Kidney epithelial cell (primary cell): ENCODE measurements at places on chromosomes 3 and 15. TPM values are rescaled to one million over a fixed set of nuclear protein-coding genes. Genes with fewer than 3 reads are reported as not detected.

- DNase-seq, result no peak
Observed at GRCh38 chr15:93206893-93207292, 117.9 kb upstream of the RGMA start.

- no peak for DNase-seq
Observed at GRCh38 chr3:101898039-101898438, 48.7 kb downstream of the NFKBIZ start.

- DNase-seq, result no peak
Observed at GRCh38 chr15:28969511-28970085, 83.8 kb downstream of the APBA2 start.

- DNase-seq, result no peak
Observed at GRCh38 chr15:38905632-38906031, 341.0 kb upstream of the RASGRP1 start.

DNA sequence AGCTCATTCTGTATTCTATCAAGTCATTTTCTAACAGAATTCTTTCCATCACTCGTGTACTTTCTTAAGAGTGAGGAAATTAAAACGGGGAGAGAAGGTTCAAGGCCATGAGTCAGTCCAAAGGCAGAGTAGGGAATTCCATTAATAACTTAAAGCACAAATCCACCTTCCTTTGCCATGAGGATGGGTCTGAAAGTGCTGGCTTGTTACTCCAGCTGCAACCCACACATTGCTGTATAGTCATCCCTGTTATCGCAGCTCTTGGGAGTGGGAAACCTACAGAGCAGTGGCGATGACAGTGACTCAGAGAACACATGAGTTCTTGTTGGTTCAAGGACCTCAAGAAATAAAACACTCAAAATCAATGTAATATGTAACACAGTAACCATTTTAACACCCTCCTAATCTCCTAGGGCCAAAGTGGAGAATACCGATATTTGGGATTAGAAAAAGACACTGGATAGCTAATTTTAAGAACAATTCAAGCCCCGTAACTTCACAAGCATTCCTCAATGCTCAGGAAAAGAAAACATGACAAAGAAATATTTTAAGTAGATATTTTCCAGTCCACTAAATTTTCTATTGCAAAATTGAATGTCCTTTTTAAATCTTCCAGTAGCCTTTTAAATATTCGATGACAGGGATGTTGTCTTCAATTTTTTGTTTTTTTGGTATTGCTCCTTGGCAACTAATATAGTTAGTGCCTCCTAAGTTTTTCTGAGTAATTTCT, 179.9 kb upstream of the THBS1 start:
- DNase-seq, result no peak

DNA sequence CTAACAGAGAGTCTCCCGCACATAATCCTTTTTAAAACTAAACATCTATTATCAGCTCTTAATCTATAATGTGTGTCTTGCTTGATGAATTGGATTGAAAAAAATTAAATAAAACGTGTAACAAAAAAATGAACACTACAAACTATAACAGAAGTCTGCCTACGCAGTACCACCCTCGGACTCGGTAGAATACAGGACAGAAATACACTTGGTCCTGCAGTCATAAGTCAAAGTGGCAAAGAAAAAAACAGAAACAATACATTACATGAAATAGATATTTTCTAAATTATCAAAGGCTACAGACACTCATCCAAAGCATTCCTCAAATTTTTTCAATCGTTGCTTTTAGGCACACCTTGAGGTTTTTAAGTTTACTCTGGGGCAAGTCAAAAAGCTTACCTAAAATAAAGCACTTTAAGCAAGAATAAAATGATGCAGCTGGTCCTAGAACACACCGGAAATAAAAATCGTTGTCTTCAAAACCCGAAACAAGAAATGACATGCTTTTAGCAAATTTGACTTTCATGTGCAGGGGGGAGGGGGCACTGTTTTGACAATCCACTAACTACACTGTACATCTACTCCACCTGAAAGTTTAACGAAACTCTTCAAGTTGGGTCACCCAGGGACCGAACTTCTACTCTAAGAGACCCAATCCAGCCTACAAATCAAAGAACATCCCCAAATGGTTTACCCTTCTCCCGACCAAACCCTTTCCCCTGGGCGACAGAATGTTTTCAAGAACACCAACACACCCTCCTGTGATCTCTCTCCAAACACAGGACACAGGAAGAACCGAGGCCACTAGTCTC, 1.3 kb downstream of the ADAM10 start:
- no peak for DNase-seq

DNA sequence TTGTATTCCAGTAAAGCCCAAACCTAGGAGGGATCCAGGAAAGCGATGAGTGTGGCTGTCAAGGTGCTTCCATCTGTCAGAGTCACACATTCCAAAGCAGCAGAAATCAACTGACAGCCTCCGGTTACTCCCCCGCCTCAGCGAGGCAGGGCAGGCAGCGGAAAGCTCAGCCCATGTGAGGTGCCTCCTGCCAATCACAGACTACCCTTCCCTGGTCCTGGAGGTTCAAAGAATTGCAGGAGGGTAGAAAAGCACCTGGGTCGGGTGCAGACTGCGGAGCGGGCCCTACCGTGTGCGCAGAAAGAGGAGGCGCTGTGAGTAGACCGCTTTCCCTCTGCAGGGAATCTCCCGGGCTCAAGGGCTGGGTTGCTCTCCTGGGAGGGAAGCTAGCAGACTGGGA, at the start of gene UPK1B:
Gene UPK1B (plus strand): TSS at position 274 of the 400 bp plus-strand sequence. CDS start 13,144 bp downstream, outside the sequence.
- no peak for DNase-seq

GPR176 gene
- 52.0 and 55.9 TPM in 2 replicates for total RNA-seq

DNA sequence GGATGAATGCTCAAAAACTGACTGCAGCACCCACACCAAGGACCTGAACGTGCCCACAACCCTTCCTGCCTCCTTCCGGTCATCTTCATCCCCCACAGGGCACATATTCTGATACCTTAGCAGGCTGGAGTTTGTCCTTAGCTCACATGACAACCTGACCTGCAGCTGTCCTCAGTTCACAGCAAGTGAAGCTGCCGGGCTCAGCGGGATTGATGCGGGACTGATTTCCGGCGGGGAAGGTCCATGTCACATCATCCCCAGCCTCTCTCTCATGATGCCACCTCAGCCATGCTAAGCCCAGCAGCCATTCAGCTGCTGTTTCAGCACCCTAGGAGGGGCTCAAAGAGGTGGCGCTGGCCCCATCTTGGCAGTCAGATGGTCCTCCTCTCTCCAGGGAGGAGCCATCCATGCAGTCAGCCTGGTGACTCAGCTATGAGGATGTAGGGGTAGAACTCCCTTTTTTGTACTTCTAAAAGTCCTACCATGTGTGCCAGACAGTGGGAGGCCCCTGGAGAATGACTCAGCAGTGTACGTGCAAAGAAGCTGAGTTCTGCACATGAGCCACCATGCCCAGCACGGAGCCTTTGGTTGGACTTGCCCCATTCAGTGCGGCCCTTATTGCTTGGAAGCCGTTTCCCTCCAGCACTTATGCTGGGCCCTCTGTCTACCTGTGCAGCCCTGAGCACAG, 9.5 kb downstream of the CA12 start:
- DNase-seq, result peak; percentile 88

- DNase-seq, result no peak
Observed at GRCh38 chr3:50136714-50137405, 18.3 kb upstream of the SEMA3F start.

- DNase-seq, result no peak
Observed at GRCh38 chr3:156253150-156253549, 132.8 kb downstream of the KCNAB1 start.

EFCC1 gene
- 0.14 TPM in 1 of 2 replicates, not detected in the other for total RNA-seq

GRCh38 chr15:71610728-71611552, 199.4 kb upstream of the NR2E3 start:
- no peak for DNase-seq

DNA sequence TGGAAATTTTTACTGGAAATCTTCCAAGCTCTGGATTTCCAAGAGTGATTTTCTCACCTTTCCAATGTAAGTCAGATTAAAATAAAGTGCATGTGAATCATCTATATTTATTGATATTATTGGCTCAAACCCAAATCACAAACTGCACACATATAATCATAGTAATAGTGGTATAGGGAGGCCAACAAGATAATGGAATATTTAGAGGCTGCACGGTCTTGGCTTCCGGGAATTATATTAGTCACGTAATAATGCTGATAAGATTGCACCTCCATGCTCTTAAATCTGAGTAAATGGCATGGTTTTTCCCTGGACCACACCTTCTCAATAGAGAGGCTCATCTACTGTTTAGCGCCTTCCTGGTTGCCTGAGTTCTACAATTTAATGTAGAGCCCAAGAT, 567.1 kb upstream of the NR2F2 start:
- DNase-seq, result no peak

DNA sequence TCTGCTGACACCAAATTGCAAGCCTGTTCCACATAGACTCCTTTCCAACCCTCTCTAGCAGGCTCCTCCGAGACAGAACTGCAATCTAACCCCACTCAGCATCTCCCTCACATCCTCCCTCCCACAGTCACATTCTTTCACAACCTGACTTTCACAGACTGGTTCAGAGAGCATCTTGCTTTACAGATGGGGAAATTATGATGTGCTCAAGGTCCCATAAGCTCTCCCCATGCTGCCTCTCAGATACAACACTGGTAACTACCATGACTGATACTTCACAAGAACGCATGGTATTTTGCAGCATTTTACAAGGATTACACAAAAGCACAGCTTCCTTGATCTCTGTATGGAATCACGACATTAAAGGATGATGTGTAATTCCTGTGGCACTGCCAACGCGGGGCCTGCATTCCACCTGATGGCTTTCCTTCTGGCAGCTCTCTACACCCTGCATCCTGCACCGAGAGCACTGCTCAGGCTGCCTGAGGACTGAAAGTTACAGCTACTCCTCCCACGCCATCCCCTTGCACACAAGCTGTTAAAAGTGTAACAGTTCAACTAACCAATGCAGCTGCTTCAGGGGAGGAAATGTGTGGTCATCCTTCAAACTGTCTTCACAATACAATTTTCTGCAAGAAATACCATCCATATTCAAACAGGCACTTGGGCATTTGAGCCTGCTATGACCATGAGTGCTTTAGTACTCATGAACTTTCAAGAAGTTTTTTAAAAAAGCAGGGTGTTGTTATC, 27.6 kb downstream of the TBC1D2B start:
- no peak for DNase-seq

PROK2 gene
- not detected in 2 replicates for total RNA-seq

GRCh38 chr3:101858464-101859030, 9.2 kb downstream of the NFKBIZ start:
- DNase-seq, result no peak

DNA sequence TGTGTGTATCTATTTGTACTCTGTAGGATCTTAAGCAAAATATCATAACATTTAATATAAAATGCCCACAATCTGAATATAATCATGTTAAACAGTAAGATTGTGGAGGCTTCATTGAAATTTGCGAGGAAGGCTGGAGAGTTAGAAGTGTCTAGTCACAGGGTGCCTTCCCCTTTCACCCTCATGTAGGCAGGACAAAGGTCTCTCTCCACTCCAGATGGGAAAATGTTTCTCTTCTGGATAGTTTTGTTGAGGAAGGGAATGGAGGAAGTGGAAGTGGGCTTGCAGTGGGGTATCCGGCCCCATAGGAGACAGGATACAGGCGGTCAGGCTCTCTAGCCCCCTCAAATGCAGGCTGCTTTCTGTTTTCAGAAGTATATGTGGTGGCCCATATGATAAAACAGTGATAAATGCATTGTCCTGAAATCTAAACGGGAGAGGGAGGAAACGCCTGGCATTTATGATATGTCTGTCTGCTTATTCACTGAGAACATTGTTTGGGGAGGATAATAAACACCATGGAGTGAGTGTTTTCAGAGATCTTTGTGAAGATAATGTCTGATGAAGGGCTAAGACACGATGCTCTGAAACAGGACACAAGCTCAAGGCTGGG, 13.3 kb upstream of the MYZAP start:
- no peak for DNase-seq

DNA sequence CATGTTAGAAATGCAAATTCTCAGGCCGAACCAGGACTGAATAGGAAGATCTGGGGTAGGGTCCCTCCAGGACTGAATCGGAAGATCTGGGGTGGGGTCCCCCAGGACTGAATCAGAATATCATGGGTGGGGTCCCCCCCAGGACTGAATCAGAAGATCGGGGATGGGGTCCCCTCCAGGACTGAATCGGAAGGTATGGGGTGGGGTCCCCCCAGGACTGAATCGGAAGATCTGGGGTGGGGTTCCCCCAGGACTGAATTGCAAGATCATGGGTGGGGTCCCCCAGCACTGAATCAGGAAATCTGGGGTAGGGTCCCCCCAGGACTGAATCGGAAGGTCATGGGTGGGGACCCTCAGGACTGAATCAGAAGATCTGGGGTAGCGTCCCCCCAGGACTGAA, 48.2 kb upstream of the TNK2 start:
- no peak for DNase-seq

INO80 gene
- total RNA-seq, result 26.7 and 58.7 TPM in 2 replicates

- DNase-seq, result no peak
Observed at GRCh38 chr3:13420045-13420830, at the start of gene NUP210. Gene NUP210 (minus strand): TSS chr3:13420322. CDS start chr3:13420226, 96 bp downstream.

GRCh38 chr3:55860049-55860721, 373.1 kb upstream of the WNT5A start:
- DNase-seq, result no peak

GRCh38 chr15:40595773-40596172, 1.7 kb downstream of the KNL1 start:
- DNase-seq, result no peak

GHSR gene
- total RNA-seq, result not detected in 2 replicates

SENP2 gene
- total RNA-seq, result 18.5 and 22.3 TPM in 2 replicates

DUT gene
- total RNA-seq, result 75.4 and 79.3 TPM in 2 replicates

- no peak for DNase-seq
Observed at GRCh38 chr3:82508-82907, 114.1 kb upstream of the CHL1 start.

TTLL13 gene
- total RNA-seq, result 0.41 TPM in 1 of 2 replicates, not detected in the other

DNA sequence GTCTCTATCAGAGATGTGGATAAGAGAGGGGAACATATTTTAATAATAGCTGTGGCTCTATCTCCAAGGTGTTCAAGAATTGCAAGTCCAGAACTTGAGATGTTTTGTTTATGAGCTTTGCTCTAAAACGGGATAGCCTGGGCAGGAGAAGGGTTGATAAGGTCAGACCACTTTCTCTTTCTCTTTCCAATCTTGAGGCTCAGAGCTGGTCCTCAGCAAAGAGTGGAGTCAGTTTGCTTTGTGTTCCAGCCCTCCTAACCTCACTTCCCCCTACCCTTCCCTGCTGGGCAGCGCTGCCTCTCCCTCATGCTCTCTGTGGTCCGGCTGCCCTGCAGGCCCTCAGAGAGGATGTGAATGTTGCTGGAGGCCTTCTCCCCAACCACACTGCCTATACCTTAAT, 13.8 kb downstream of the KLHL6 start:
- DNase-seq, result no peak

HRH1 gene
- 3.2 and 4.0 TPM in 2 replicates for total RNA-seq

EXOG gene
- total RNA-seq, result 5.4 and 6.4 TPM in 2 replicates

PAQR5 gene
- total RNA-seq, result 6.4 and 9.7 TPM in 2 replicates
